NCI-H1417 (cell line): ENCODE measurements at places on chromosomes 13 and 19.

- no peak for DNase-seq
Measured at GRCh38 chr13:65940720-65941119, 1289.4 kb downstream of the PCDH9 start.

DNA sequence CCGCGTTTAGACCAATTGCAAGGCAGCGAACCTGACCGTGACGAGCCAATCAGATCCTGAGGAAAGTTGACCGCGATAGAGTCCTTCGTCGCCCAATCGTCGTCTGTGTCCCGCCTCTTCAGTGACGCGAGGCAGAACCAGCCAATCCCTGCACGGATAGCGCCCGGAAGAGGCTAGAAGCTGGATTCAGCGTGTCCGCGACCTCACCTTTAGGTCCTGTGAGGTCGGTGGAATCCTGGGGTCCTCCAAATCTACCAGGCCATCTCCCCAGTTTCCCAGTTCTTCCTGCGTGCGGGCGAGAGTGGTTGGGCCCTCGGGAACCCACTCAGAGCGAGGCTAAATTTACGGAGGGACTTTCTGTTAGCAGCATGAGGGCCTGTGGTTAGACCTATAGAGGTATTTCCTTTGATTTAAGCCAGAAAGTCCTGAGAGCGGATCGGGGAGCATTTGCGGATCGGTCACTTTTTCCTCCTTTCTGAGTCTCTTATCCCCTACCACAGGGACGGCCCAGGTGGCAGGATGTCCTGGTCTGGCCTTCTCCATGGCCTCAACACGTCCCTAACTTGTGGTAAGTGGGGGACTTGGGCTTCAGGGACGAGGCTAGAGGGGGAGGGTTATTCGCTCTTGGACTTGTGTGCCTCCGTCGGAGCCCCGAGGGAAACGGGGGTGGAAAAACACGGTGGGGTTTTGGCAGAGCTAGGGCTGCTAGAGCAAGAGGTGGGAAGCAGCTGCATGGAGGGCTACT is at the start of gene MRPS12:
TSS of gene MRPS12 (plus strand) at position 169 of the 745 bp plus-strand sequence. CDS start at position 520, 351 bp downstream.
- peak; percentile 97 for DNase-seq

DNA sequence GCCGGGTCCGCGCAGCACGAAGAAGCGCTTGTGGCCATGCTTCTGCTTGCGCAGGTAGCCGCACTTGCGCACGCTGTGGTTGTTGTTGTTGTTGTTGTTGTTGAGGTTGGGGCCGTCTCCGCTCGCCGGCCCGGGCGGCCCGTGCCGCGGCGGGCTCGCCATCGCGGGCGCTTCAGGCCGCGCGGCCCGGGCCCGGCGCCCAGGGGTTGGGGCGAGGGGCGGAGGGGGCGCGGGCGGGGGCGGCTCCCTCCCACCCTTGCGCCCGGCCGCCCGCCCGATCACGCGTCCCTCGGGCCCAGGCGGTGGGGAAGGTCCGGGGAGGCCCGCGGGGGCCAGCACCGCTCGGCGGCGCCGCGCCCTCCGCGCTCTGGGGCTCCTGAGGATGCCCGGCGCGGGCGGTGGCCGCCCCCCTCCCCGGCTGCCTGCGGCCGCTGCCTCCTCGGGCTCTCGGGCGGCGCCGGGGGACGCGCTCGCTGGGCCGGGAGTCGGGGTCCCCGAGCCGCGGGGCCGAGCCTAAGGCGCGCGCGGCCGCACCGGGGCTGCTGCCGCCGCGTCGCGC is 412 bp downstream of the IRS2 start:
- DNase-seq: peak; percentile 64

GRCh38 chr19:1252821-1253513 is 4.6 kb downstream of the MIDN start:
- DNase-seq: peak; percentile 83

GRCh38 chr19:39052846-39053245 is 20.5 kb upstream of the FBXO27 start:
- no peak for DNase-seq

DNA sequence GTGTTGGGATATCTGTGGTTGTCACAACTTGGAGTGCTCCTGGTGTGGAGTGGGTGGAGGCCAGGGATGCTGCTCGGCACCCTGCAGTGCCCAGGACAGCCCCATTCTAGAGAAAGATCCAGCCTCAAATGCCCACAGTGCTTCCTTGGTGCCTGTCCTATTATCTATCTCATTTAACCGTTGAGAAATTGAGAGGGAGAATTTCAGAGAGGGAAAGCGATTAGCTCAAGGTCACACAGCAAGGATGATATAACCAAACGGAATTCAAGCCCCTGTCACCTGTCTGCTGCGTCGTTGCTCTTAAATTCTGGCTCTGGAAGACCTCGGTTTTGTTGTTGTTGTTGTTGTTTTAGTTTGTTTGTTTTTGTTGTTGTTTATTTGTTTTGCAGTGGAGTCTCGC is 13.5 kb downstream of the ANKRD24 start:
- DNase-seq: no peak

DNA sequence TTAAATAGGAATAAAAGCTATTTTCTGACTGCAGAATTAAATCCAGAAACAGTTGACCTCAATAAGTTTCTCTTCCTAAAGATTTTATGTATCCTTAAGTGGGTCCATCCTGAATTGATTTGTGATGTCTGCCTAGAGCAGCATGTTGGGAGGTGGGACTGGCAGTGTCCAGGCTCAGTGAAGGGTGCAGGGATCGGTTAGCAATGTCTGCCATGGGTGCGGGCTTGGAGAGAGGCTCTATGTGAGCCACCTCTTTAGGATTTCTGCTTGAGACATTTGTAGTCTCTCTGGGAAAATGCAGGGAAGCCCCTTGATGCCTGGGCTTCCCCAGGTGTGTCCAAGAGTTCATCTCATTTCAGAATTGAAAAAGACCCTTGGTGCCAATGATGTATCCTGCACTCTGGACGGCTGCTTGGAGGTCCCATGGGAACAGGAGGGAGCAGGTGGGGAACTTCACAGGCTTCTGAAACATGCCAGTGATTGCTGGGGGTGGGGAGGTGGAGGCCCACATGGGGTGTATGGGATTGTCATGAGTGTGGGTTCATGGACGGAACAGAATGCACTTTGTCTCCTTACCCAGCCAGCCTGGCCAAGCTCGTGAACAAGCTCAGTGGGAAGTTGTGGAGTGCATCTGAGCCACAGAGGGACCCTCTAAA is 6.2 kb upstream of the COLGALT1 start:
- no peak for DNase-seq

GRCh38 chr13:41224113-41225110 is 30.0 kb upstream of the KBTBD7 start:
- no peak for DNase-seq

GRCh38 chr19:582497-583197 is 7.0 kb upstream of the HCN2 start:
- DNase-seq: no peak

DNA sequence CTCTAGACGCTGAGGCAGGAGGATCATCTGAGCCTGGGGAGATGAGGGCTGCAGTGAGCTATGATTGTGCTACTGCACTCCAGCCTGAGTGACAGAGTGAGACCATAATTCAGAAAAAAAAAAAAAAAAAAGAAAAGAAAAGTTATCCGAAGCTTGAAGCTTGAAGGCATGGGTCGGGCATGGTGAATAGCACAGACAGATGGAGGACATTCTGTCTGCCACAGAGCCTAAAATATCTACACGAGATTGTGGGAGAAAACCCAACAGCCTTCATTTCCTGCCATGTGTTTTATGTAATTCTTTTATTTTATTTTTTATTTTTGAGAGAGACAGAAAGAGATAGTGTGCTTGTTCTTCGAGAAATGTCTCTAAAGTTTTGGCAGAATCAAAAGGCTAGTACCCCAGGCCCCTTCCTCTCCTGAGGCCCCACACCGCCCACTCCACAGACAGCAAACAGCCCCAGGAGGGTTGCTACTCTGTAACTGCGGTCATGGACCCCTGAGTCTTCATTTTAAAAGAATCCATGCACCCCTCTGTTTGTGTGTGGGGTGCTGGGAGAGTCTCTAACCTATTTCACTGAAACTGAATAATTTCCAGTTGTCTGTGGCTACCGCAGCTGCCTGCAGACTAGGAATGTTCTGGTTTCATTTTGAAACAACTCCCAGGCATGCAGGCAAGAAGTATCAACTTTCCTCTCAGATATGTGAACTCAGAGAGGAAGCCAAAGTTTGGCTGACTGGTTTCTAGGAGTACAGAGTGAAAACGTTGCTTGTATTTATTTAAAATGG is 38.4 kb upstream of the RCBTB2 start:
- DNase-seq: no peak

- no peak for DNase-seq
Measured at GRCh38 chr13:112556600-112556999, 31.4 kb downstream of the TUBGCP3 start.

GRCh38 chr19:50711805-50712204 is 7.8 kb downstream of the SHANK1 start:
- DNase-seq: no peak

DNA sequence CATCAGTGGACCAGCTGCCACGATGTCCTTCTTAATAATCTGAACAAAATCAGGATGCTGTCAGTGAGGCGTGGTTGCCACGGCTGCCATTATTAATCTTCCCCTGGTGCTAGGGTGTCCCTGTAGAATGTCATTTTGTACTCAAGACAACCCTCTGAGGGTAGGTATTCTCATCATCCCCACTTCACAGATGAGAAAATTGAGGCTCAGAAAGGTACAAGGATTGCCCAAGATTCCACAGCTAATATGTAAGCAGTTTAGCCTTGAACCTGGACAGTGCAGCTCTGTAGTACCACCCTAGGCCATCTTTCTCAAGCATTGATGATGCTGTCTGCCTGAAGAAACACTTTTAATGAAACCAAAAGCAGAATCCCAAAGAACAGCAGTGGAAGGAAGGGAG is 8.1 kb downstream of the PPP2R1A start:
- DNase-seq: no peak

- no peak for DNase-seq
Measured at GRCh38 chr13:75702476-75702875, 66.3 kb downstream of the LMO7 start.

DNA sequence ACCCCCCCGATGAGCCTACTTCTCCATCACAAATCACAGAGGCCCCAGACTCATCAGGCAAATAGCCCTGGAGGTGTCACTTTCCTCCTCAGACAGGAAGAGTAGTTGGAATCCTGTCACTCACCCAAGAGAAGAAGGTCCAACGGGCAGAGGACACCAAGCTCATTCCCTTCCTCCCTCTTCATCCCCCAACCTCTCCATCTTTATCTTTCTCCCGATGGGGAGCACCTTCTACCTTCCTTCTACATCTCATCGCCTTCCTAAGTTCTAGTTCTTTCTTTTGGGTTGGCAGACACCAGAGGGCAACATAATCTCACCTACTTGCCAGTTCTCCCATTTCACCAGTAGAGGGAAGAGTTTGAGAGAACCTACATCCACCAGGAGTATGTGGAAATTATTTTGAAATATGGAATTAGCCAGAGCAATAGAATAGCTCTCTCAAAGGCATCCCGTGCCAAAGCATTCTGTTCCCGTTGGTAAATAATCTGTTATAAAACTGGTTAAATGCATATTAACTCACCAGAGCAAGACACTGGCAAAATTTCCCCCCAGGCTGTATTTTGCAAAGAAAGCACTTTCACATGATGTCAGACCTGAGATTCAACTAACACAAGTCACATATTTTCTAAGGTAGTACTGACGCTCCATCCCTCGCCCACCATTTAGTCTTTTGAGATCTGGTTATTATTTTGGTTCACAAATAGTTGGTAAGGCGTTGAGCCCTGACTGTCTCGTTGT is 55.0 kb downstream of the ZIC5 start:
- DNase-seq: peak; percentile 90

- no peak for DNase-seq
Measured at GRCh38 chr13:22126433-22127021, 455.7 kb downstream of the FGF9 start.

DNA sequence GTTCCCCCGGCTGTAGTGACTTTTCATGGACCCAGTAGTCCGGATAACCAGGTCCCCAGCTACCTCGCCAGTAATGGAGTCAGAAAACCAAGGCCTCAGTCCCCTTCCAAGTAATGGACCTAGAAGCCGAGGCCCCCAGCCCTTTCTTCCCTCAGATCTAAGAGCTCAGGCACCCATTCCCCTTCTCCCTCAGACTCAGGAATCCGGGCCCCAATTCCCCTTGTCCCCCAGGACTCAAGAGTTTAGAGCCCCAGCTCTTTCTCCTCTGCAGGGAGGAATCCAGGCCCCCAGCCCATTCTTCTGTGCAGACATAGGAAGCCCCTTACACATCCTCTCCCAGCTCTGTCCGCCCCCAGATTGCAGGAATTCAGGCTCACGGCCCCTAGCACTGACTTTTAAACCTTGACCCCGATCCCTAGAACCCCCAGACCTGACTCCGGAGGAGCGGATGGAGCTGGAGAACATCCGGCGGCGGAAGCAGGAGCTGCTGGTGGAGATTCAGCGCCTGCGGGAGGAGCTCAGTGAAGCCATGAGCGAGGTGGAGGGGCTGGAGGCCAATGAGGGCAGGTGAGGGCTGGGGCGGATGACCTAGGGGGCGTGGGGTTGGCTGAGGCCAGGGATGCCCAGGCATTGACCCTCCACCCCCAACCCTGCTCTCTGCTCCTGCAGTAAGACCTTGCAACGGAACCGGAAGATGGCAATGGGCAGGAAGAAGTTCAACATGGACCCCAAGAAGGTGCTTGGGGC is 938 bp downstream of the CYTH2 start:
- DNase-seq: no peak
